Astrocyte of the cerebellum (primary cell): ENCODE measurements at places on chromosomes 12 and 14.

- no peak for DNase-seq
Observed at GRCh38 chr14:38623661-38624060, 367.8 kb upstream of the CLEC14A start.

- no peak for DNase-seq
Observed at GRCh38 chr12:54432815-54433164, 13.7 kb upstream of the ITGA5 start.

DNA sequence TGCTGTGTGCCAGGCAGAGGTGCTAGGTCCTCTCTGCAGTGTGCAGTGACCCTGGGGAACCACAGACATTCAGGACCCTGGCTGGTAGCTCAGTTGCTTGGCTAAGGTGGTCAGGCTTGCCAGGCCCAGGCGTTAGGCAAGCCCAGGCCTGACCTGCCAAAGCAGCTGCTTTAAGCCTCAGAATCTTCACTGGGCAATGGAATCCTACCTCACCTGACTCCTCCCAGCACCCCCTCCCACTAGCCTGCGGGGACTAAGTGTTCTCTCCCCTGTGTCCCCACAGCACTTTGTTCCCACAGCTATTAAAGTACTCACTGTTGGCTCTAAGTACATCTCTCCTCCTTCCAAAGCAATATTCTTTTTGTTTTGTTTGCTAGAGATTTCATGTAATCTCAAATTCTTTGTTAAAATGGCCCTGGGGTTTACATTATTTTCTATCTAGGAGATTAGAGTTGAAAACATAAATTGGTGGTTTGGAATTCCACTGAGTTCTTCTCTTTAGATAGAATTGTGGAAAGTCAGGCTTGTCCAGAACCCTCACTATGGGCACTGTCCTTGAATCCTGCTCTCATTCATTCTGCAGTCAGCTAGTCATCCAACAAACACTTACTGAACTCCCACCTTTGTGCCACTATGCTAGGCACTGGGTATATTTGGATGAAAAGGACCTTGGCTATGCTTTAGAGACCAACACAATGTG, 44.4 kb downstream of the DGLUCY start:
- no peak for DNase-seq

GRCh38 chr12:102407776-102408486, 72.4 kb downstream of the IGF1 start:
- DNase-seq, result no peak

- DNase-seq, result no peak
Observed at GRCh38 chr12:105907982-105908381, 230.8 kb downstream of the NUAK1 start.

DNA sequence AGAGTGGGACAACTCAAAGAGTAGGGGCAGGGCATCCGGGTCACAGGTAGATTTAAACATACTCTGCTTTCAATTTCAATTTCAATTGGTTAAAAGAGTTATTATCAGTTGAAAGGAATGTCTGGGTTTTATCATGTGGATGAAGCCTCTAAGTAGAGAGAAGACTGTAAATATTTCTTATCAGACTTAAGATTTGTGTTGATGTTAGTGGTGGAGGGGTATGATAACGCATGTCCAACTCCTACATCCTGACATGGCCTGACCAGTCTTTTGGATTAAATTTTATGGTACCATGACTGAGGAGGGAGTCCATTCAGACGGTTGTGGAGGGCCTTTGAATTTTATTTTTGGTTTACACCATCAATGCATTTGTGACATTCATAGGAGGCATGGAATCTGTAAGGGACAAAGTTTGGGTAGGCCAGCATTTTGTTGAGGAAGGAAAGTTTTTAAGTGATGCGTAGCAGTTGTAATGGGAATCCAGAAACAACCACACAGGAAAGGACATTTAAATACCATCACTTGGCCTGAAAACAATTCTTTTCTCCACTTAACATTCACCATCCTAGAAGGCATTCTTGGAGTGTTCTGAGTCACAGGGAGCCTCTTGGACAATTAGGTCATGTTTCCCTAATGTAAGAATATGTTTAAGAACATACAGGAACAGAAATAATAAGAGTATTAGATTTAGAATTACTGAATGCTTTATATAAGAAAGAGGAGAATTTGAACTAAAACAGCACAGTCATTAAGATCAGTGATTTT, 371.9 kb downstream of the ATP23 start:
- peak; percentile 49 for DNase-seq

- DNase-seq, result peak; percentile 55
Observed at GRCh38 chr12:89947437-89948270, 239.0 kb upstream of the ATP2B1 start.

- DNase-seq, result no peak
Observed at GRCh38 chr14:92633724-92634123, 114.7 kb downstream of the LGMN start.

- DNase-seq, result no peak
Observed at GRCh38 chr14:33230021-33230420, 291.3 kb downstream of the NPAS3 start.

DNA sequence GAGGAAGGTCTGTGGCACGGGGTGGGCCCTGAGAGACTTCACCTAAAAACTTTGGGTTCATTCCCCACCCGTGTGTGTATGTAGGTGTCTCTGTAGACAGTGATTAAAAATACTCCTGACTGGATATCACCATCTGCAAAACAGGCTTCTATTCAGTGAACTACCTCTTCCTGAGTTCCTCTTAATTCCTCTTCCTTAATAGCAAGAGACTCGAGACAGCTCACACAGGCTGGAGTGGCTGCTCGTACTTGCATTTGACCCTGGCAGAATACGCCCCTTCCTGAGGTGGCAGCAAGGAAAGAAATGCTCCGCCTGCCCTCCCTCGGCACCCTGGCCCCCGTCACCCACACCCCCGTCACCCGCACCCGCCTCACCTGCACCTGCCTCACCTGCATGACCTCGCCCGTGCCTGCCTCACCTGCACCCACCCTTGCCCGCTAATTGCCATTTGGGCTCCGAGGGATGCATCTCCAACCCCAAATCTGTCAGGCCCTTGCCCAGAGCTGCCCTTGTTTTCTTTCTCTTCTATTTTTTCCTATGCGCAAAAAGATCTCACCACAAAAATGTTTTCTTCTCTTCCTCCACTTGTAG, 90.0 kb downstream of the FBXL14 start:
- DNase-seq, result no peak

GRCh38 chr12:75975702-75976101, 55.9 kb downstream of the PHLDA1 start:
- DNase-seq, result no peak

GRCh38 chr12:1054117-1054870, 63.3 kb downstream of the ERC1 start:
- no peak for DNase-seq

DNA sequence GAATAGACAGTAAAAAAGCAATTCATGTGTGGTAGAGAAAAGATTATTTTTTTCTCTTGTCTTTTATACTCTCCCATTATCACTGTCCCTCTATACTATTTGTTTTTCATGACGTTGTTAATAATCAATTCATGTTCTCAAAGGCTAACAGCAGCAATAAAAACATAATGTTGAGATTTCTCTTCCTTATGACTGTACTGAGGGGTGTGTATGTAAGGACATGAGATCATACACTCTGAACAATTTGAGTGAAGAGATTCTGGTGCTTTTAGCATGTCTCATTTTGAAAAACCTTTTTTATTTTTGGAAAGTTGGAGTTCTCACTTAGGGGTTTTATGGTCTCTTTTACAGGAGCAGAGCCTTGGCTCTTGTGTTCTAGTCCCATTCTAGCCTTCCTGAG, 3.8 kb upstream of the TSPAN8 start:
- DNase-seq, result no peak

GRCh38 chr14:51880835-51881580, 20.6 kb downstream of the GNG2 start:
- peak; percentile 55 for DNase-seq

DNA sequence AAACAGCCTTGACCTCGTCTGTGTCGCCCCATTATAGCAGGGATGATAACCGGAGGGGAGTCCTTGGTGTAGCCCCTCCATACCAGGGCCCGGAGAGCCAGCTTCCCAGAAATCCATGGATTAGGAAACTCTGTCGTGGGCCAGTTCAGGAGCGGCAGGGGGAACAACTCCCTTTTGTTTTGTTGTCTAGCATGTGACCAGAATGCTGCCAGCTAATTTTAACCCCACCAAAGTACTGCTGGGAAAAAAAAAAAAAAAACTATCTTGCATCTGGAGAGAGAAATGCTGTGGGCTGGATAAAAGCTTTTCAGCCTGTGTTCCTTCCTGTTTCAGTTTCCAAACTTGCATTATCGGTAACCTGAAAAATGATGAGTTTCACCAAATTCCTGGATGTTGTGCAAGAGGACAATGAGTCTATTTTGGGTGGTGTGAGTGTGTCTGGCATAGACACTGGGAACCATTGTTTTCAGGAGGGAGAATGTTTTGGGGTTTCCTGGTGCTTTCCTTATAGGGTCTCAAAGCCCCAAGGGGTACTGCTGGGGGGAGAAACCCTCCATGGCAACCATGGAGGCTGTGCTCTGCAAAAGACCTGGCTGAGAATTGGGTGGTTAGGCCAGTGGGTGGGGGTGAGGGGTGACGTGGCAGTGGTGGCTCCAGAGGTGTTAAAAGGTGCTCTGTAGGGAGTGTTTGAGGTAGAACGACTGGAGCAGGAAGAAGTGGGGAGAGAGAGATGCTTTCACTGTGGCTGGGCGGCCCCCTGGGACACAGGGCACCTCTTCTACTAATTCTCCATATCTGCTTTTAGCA, 14.9 kb upstream of the IRF2BPL start:
- DNase-seq, result no peak

GRCh38 chr12:66716522-66716921, 37.6 kb upstream of the GRIP1 start:
- DNase-seq, result no peak

GRCh38 chr12:108969622-108970021, 51.2 kb downstream of the SVOP start:
- DNase-seq, result no peak

DNA sequence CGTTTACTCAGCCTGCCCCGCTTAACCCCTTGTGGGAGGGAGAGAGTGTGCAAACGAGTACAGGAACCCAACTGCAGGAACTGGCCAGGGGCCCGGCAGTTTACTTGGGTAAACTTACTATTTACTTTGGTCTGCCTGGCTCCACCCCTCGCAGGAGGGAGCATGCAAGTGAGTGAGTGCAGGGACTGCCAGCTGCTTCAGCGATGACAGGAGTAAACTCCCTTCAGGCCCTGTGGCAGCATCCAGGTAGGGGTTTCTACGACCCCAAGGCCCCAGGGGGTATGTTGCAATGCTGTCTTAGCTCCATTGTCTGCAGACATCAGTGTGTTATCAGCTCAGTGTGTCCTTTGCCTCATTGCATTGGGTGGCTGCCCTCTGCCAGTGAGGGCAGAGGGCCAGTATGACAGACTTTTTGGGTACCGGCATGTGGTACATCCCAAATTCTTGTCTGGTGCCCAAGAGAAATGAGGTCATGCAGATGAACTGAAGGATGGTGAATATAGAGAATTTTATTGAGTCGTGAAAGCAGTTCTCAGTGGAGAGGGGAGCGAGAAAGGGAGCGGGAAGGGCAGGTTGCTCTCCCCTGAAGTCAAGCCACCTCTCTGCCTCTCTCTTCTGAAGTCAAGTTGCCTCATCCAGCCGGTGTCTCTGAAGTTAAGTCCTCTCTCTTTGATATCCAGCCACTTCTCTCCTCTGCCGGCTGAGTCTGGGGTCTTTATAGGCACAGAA, 181.8 kb downstream of the FUT8 start:
- no peak for DNase-seq

GRCh38 chr14:81343701-81344100, 56.4 kb downstream of the STON2 start:
- DNase-seq, result no peak

DNA sequence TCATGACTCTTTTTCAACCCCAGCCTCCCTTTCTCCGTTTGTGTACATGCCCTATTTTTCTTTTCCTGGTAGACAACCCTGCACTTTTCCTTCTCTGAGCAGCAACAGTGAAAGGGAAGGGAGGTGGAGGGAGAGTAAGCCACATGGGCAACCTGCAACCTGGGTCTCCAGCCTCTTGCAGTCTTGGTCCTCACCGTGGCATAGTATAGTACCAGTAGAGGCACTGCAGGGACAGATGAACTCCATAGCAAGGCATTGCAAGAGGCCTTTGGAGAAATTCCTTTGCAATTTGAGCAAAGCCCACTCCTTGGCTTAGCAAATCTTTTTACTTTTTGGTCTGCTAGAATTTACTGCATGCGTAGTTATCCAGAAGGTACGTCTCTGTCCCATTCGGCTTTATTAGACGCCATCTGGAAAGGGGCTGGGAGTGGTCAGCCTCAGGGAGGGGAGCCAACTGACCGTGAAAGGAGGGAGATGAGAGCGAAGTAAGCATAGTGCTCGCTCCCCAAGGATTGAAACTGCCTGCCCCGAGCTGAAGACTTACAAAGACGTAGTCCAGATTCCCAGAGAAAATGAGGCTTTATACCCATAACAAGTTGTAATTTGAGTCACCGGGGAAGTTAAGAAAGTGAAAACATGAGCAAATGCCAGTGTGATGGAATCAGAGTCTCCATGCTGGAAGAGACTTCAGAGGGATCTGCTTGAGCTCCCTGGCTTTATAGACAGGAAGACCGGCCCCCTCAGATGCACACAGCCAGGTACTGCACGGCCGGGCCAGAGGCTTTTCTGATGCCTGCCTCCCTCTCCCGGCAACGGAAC, 332.0 kb downstream of the CACNA1C start:
- DNase-seq, result peak; percentile 16

DNA sequence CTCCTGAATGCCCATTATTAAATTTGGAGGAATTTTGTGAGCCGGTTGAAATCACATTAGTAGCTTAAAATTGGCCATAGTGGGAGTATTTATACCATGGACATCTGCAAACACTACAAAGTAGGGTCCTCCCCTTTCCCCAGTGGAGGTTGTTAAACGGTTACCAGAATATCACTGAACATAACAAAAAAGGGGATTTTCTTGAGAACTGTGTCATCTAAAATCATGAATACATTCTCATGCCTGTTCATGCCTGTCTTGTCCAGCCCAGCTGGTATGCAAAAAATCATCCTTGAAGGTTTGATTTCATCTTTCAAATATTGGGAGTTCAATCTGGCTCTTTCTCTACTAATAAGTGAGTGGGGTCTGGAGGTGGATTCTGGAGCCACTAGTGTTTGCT, 96.4 kb downstream of the OTOGL start:
- DNase-seq, result no peak

DNA sequence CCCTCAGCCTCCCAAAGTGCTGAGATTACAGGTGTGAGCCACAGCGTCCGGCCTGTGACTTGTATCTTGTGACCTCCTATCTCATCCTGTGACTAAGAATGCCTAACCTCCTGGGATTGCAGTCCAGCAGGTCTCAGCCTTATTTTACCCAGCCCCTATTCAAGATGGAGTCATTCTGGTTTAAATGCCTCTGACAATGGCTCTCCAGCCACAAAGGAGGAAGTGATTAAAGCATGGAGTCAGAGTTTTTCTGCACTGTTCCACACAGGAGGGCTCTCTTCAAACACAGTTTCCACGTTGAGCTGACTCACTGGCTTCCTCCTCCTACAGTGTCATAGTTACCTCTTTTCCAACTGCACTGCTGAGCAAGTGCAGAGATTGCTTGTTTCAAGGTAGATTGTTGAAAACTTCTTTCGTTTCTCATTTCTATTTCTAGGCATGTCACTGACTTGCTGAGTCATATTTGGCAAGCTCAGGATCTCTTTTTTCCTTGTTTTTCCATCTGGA, 383.8 kb downstream of the PCNX1 start:
- peak; percentile 65 for DNase-seq
